ENCODE measurements at places on chromosomes 12 and 14. TPM values are rescaled to one million over a fixed set of nuclear protein-coding genes. Genes with fewer than 3 reads are reported as not detected.

Gene FOXG1
- polyA plus RNA-seq: not detected

Gene BRAP
- 17.6 TPM for polyA plus RNA-seq

Gene GUCY2C
- 0.57 TPM for polyA plus RNA-seq

Gene RBM25
- 158 TPM for polyA plus RNA-seq

Gene KCNH3
- polyA plus RNA-seq: 6.2 TPM

Gene CD69
- 1.8 TPM for polyA plus RNA-seq

Gene CLEC14A
- polyA plus RNA-seq: 14.0 TPM

Gene CMA1
- 0.52 TPM for polyA plus RNA-seq

Gene EFS
- polyA plus RNA-seq: 56.8 TPM

Gene NRXN3
- polyA plus RNA-seq: 7.2 TPM

Gene KRT72
- not detected for polyA plus RNA-seq

All from left renal cortex interstitium (tissue), 4 donors.